Stimulated activated CD4-positive, alpha-beta T cell treated with anti-CD3 and anti-CD28 coated beads, TNF-alpha, amount 100 ng/mL, for 1 hour (primary cell): ENCODE measurements at places on chromosomes 1 and 21.

GRCh38 chr1:79322511-79323027 lies 316.0 kb upstream of the ADGRL4 start:
- DNase-seq: no peak

- DNase-seq: no peak
Observed at GRCh38 chr21:14962217-14962616, 102.6 kb downstream of the NRIP1 start.

DNA sequence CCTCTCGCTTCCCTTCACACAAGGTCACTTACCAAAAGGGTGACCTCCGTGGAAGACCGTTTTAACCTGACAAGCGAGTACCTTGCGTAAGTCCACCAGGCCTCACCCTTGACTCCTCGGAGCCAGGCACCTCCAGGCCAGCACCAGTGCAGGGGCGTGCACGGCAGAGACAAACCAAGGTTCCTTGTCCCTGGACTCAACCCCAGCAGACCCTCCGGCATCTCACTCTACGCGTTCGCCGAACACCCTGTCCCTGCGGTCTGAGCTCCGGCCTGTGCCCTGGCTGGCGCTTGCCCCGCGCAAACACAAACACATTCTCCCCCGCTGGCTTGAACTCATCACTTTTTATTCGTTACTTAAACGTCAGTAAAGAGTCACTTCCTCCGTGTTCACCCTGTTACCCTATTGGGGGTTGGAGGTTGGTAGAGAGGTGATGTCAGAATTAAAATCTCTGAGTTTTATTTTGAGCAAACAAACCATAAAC lies 4.5 kb downstream of the TBX15 start:
- no peak for DNase-seq

- no peak for DNase-seq
Observed at GRCh38 chr1:187943606-187944403, 1115.1 kb downstream of the PLA2G4A start.

- DNase-seq: no peak
Observed at GRCh38 chr21:30718239-30718909, at the start of gene KRTAP21-3. KRTAP21-3 (minus strand) TSS chr21:30718777; CDS start chr21:30718759, 18 bp downstream.

DNA sequence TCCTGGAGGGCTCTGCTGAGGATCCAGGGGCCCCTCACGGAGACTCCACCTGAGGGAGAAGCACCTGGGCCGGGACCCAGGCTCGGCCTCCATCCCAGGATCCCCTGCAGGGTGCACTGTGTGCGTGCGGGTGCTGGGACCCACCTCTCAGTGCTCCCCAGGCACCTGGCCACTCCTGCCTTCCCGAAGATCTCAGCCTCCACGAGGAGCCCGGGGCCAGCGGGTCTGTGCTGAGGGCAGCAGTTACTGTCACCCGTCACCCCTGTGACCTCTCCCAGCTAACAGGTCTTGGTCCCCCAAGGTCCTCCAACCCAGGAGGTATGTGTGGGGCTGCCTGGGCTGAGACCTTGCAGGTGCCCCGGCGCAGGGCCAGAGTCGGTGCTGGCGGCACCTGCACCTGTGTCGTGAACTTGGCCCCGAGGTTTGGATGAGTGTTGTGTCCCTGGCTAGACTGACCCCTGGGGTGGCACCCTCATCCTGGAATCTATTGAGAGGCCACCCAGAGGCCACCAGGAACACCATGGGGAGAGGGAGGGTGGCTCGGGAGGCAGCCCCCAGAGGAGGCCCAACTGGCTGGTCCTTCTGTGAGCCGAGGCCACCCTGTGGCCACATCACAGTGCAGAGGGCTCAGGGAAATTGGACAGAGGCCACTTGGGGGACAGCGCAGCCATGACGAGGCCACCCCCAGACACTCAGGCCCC lies 17.7 kb downstream of the MORN1 start:
- no peak for DNase-seq

DNA sequence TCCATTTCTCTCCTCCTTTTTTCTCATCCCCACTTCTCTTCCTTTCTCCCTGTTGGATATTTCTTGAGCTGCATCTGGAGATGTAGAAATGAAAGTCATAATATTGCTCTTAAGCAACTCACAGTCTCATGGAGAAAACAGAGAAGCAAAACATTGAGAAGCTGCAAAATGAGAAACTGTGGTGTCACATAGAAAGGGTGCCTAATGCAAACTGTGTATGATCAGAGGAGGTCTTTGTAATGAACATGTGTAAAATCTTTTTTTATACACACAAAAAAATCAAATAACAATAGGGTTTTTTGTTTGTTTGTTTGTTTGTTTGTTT lies 11.8 kb upstream of the SLAMF7 start:
- DNase-seq: no peak

- no peak for DNase-seq
Observed at GRCh38 chr1:47870480-47870879, 126.7 kb downstream of the TRABD2B start.

DNA sequence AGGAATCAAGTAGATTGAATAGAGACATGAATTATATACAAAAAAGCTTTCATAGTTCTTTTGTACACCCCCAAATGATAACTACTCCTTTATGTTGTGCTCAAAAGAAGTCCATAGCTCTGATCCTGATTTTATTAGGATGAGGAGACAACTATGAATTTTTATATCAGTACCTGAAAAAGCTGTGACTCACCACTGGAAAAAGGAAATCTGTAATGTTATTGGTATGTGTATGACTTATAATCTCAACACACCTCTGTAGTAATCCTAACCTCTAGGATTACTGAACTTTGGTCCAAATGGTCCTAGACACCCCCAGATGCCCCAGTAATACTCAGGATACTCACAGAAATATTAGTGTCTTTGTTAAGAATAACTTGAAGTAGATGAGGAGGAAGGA lies 10.2 kb downstream of the PRKAB2 start:
- no peak for DNase-seq

- no peak for DNase-seq
Observed at GRCh38 chr1:18831656-18832055, 27.8 kb downstream of the TAS1R2 start.

- DNase-seq: no peak
Observed at GRCh38 chr1:98196012-98196411, 275.2 kb upstream of the DPYD start.

DNA sequence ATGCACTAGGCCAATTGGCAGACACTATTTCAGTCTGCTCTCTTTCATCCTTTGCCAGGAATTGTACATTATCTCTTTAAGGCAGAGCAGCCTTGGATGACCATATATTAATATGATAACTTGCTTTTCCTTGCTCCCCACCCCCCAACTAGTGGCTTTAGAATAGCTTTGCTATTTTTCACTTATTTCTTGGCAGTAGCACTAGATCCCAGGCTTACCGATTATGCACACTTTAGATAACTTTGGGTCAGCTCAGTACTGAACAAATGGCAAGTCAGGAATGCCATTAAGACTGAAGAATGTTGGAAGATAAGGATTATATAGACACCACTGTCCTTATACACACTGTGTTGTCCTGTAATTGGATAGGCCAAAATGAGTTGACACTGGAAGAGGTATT lies 146.4 kb downstream of the FGGY start:
- DNase-seq: no peak

- no peak for DNase-seq
Observed at GRCh38 chr1:78492386-78492950, 1.7 kb downstream of the PTGFR start.

- DNase-seq: no peak
Observed at GRCh38 chr1:199404976-199405375, 622.5 kb upstream of the NR5A2 start.

DNA sequence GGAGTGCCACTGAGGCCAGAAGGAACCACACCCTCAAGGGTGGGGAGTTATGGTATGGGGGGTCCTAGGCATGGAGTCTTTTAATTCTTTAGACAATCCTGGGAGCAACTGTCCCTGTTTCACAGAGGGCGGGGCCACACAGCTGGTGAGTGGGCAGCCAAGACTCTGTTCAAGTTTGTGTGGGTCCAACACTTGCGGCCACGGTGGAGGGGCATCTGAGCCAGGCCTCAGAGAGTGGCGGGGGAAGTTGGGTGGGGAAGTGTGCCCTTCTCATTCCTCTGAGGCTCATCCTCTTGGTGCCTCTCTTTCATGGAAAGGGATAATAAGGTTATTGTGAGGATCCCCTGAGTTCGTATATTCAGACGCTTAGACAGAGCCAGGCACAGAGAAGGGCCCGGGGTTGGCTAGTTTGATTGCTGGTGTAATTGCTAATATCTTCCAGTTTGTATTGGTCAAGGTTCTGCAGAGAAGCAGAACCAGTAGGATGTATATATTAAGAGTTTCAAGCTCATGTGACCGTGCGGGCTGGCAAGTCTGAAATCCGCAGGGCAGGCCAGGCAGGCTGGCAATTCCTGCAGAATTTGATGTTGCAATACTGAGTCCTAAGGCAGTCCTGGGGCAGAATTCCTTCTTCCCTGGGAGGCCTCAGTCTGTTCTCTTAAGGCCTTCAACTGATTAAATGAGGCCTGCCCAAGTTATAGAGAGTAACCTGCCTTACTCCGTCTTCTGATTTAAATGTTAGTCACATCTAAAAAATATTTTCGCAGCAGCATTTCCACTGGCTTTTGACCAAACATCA lies 15.9 kb downstream of the PCSK9 start:
- no peak for DNase-seq

DNA sequence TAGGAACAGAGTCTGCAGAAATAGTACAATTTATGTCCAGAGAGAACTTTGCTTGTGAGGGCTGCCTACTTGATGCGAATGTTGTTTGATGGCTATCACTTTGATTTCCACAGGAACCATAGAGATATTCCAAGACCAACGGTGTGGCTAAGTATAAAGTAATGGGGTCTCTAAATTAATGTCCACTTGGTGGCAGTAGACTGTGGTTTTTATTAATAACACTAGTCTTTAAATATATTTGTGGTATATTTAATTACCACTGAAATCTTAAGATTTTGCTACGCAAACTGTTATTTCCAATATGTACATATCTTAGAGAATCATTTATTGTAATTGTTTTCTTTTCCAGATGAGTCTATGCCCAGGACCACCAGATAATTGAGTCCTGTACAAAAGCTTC lies 647.9 kb downstream of the PLA2G4A start:
- no peak for DNase-seq

DNA sequence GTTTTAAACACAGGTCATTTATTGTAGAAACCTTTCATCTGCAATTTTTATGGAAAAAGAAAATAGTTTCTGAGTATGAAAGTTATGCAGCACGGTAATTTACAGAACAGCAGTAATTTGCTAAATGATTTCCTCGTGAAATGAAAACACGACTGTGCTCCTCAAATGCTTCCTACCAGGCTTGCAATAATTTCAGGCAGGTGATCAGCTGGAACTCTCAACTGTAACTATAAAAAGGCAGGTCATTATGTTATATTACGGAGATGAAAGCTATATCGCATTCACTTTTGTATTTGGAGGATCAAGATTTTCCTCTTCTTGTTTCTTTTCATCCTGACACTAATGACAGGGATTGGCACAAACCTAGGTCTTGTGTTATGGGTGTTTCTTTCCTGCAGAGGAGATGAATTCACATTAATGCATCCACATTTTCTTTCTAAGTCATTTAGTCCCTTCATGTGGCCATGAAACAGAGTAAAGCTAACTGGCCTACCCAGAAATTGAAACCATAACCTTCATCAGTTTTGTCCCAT lies 57.4 kb downstream of the SAMSN1 start:
- DNase-seq: no peak

DNA sequence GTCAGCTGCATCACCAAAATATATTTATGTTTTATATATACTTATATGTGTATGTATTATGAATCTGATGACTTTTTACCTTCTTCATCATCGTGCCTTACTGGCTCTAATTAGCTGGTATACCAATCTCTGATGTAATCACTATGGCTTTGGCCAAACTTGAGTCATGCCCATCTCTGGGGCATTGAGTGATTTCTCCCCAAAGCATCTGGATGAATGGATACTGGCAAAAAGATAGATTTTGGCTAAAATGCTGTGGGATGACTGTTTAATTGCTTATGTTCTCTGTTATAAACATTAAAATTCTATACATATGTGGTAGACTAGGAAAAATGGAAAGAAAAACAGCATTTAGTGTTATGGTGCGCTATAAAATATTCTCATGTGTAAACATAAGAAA lies 19.6 kb downstream of the CDKN2C start:
- no peak for DNase-seq

GRCh38 chr1:30852026-30852425 lies 56.5 kb downstream of the SDC3 start:
- no peak for DNase-seq

- DNase-seq: no peak
Observed at GRCh38 chr1:11728126-11728806, 7.7 kb upstream of the AGTRAP start.

DNA sequence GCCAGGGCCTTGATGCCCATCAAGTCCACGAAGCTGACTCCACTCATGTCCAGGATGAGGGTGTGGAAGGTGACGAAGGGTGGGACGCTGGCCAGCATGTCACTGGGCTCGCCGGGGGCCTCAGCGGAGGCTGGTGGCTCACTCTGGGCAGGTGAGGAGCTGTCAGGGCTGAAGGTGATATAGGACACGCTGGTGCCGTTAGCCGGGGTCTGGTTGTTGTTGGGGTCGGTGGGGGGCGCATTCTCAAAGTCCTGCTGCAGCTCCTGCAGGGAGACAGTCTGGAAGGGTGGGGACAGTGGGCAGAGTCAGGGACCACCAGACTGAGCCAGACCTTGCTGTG lies 21.7 kb downstream of the SLC26A9 start:
- DNase-seq: no peak

DNA sequence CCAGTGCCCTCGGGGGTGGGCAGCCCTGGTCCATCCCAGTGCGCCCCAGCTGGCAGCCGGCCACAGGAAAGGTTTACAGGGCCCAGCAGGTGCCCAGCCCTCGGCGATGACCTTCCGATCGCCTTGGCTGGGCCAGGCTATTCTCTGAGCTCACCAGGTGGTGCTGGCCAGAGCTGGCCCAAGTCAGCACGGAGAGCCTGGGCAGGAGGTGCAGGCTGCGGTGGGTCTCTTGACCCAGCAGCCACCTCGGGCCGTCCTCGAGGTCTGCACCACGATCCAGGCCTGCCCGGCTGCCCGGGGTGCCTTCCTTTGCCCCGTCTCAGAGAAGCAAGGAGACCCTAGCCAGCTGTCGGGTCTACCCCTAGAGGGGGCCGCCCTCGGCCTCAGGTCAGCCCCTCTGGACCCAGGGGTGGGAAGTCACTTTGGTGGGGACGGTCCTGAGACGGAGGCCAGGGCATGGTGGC lies 370 bp downstream of the PERM1 start:
- DNase-seq: no peak

- no peak for DNase-seq
Observed at GRCh38 chr1:205774198-205775014, 876 bp downstream of the RAB29 start.

- DNase-seq: no peak
Observed at GRCh38 chr1:225259542-225259941, 168.3 kb downstream of the LBR start.

DNA sequence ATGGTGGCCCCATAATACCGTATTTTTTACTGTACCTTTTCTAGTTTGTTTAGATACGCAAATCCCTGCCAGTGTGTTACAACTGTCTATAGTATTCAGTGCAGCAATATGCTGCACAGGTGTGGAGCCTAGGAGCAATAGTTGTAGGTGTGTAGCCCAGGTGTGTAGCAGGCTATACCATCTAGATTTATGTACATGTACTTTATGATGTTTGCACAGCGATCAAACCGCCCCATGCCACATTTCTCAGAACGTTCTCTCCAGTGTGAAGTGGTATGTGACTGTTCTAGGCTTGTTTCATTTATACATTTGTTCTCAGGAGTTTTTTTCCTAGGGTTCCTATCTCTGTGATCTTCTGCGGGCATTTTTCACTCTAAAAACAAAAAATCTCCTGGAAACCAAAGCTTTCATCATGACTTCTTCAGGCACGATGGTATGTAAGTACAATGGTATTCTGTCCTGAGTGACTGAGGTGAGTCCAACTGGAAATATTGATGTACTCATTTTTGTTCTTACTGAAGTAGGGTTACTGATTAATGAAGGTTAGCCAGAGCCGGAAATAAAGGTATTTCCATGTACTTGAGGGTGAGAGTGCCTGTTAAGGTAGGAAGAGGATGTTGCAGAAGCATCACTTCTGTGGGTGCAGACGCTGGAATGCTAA lies 153.0 kb downstream of the GABPA start:
- DNase-seq: no peak
